ENCODE measurements at places on chromosomes 4 and X.

DNA sequence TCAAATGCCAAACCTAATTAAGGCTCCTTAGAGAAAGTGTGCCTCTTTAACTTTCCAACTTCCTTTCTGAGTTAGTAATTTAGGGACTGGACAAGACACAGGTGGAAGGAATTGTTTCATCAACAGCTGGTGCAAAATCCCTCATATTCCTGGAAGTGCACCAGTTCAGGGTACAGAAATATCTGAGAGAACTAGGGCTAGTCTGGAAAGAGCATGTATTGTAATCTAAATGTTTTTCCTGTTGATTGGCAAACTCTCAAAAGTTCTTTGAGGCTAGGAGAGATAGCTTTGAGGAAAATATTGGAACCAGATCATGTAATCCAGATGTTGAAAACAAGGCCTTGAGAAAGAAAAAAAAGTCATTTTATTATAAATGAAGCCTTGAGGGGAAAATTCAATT lies 98.1 kb upstream of the C1GALT1C1 start:
- no peak for DNase-seq

DNA sequence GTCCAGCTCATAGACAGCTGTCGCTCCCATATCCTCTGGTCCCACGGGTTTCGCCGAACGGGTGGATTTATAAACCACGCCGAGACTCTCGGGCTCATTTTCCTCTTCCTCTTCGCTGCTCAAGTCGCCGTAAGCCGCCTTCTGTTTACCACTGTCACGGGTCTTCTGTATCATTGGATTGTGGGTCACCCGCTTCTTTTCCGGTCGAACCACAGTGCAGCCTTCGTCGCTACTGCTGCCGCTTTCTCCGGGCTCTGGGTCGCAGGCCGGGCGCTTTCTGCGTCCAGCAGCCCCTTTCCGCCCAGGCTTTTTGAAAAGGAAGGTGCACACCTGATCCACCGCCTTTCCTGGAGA lies 311 bp downstream of the RNF113A start:
- no peak for DNase-seq

DNA sequence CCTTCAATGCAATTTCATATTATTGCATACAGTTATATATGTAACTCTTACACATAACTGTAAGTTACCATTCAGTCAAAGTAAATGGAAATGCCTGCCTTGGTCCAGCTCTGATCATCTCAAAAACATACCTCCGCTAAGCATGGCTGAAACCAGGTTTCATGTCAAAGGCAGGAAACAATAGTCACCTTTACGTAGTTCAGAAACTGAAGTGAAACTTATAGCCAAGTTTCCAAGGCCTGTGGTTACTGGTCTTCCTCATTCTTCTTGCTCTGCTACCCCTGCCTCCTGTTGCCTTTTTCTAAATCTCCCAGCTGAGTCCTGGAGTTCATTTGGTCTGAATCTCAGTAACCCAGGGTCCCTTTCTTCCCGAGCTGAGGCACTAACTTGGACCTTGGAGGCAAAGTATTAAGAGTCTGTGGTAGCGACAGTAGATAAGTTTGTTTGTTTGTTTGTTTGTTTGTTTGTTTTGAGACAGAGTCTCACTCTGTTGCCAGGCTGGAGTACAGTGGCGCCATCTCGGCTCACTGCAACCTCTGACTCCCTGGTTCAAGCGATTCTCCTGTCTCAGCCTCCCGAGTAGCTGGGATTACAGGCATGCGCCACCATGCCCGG lies 30.8 kb downstream of the DAPP1 start:
- DNase-seq = no peak

DNA sequence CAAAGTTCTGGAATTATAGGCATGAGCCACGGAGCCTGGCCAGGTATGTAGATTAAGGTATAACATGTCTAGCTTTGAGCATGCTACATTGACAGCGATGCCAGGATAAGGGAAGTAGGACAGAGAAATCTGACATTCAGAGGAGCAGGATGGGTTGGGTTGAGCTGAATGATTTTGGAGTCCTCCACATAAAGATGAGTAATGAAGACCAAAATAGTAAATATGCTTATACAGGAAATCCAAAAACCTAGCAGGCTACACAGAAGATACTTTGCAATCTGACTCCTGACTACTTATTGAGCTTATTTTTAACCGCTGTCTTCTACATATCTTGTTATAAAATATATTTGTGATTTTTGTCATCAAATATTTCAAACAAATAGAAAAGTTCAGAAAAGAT lies 69.7 kb downstream of the PDGFC start:
- DNase-seq = no peak

DNA sequence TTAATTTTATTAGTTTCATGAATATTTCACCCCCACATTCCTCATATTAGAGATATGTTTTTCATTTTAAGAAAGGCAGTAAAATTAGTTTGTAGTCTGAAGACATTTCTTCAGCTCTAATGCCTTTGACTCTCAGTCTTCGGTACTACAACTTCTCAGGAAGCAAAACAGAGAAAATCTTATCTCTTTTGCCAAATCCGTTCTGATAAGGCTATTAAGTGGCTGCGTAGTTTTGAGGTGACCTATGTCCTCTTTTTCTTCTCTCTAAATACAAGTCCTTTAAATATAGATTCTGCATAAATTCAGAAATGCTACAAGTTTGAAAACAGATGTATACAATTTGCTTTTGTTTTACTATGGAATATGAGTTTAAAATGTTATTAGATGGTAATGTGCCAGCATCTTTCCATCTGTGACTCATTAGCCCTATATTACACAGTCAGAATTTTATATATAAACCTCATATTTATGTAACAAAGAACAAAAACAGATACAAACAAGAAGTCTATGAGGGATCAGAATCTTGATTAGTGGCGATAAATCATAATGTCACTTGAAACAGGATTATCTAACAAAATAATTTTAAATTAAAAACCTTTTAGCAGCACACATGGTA lies 181.2 kb upstream of the ETNPPL start:
- DNase-seq = no peak
